ENCODE measurements at places on chromosomes 7 and 10.

- no peak for DNase-seq
These were observed 30.9 kb downstream of the CDK1 start for GRCh38 chr10:60809157-60809556.

DNA sequence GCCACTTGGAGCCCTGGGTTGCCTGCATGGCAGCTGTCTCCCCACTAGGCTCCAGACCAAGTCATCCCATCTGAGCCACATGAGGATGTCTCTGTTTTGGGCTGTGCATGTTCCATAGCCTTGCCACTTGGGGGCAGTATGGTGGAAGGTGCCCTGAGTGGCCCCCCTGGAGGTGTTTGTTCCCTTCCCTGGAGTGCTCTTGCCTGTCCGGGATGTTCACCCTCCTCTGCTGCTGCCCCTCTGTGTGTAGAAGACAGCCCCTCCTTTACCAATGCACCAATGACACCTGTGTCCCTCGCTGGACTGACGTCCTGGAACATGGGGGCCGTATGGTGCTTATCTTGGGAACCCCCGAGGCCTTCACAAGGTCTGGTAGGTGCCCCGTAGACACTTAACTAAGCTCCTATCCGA, 100.2 kb downstream of the ACTR3B start:
- no peak for DNase-seq

DNA sequence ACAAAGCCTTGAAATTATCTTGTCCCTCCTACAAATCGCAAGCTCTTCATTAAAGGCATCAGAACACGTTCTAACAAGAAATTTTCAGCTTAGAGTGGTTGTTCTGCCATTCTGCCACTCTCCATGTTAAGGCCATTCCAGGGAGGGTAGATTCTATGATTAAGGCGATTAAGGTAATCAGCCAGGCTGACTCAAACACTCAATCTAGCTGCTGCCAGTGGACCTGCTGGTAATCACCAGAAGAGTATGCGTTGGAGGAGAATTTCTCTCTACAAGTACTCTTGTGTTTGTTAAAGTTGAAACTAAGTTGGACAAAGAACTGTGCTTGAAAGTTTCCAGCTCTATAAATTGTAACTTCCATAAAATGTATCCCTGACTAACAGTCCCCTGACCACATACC, 149.2 kb upstream of the COL1A2 start:
- no peak for DNase-seq

GRCh38 chr7:138396251-138397070, 63.6 kb upstream of the TRIM24 start:
- DNase-seq, result no peak

DNA sequence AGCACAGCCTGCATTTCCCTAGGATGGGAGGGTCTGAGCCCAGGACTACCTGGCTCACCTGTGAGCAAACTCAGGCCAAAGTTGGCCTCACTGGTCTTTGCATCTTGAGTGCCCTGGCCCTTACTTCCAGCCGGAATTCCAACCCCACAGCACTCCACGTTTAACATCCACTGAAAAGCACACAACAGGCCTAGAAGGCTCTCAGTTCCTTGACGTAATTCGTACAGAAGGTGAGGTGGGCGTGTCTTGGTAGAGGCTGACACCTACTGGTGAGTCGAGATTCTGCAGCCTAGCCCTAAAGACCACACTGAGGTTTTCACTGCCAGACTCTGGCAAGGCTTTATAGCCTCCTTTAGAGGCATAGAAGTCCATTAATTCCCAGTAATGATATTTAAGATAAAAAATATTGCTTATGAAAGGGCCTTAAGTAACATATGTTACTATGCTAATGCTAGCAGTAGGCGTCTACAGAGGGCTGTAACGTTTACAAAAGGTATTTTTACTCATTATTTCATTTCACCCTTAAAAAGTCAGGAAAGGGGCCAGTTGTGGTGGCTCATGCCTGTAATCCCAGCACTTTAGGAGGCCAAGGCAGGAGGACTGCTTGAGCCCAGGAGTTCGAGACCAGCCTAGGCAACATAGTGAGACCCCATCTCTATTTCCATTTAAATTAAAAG, 95.8 kb downstream of the HIP1 start:
- peak; percentile 63 for DNase-seq

- no peak for DNase-seq
These were observed 1.1 kb upstream of the FEZF1 start for GRCh38 chr7:122305475-122306319.

- no peak for DNase-seq
These were observed 30.1 kb downstream of the OSBPL3 start for GRCh38 chr7:24949884-24950283.

GRCh38 chr10:101123085-101123814, 7.8 kb upstream of the TLX1 start:
- DNase-seq, result no peak

GRCh38 chr10:62996925-62997324, 136.2 kb upstream of the NRBF2 start:
- DNase-seq, result no peak

GRCh38 chr7:42469341-42469740, 232.3 kb upstream of the GLI3 start:
- DNase-seq, result no peak

All from glomerular endothelial cell (primary cell).